ENCODE measurements at places on chromosomes 3 and 15.

GRCh38 chr15:48437178-48437577, 105.9 kb downstream of the DUT start:
- ATAC-seq = no peak

DNA sequence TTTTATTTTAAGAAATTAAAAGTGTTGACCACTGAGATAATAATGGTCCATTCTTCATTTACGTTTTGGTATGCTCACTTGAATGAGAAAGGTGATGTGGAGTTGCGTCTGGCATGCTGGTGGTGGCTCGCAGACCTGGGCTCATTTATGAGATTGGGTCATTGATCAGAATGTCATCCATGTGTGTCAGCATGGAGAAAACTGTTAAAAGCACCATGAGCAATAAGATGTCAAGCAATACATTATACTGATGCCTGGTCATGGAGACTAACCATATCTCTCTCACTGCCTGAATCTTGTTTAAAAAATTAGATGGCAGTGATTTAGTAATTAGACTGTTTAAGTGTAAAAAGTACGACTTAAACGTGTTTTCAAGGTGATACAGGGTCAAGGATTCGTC, 503.4 kb upstream of the SEMA6D start:
- peak; percentile 35 for ATAC-seq

GRCh38 chr3:43075904-43076661, 29.8 kb downstream of the POMGNT2 start:
- ATAC-seq = peak; percentile 17

DNA sequence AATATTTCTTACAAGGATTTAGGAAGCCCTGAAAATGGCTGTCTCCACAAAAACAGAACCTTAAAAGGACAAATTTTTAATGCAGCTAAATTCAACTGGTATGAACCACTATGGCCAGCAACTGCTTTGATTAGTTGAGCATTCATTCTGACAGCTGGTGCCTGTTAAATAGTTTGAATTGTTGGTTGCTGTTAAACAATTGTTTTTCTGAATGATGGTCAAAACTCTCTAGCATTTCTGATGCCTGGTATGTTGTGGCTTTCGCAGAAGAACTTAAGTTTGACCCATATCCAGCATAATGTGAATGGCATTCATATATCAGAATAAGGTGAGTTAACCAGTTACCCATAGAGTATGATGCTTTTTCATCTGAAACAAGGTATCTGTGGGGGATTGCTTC, 138.4 kb downstream of the MEIS2 start:
- no peak for ATAC-seq

DNA sequence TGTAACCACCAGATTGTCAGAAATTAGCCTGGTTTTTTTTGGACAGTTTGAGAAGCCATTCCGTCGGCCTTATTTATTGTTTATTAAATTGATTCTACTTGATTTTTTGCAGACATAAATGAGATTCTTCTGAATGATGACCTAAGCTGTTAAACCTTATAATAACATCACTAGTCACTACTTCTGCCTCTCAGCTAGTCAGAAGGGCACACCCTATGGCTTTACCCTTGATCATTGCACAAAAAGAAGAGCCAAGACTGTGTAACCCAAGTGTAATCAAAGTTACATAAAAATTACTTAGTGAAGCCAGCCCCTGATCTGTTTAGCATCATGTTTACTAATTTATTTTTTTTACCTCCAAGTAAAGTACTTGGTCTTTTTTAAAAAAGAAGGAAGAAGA, 64.3 kb downstream of the CHL1 start:
- no peak for ATAC-seq

DNA sequence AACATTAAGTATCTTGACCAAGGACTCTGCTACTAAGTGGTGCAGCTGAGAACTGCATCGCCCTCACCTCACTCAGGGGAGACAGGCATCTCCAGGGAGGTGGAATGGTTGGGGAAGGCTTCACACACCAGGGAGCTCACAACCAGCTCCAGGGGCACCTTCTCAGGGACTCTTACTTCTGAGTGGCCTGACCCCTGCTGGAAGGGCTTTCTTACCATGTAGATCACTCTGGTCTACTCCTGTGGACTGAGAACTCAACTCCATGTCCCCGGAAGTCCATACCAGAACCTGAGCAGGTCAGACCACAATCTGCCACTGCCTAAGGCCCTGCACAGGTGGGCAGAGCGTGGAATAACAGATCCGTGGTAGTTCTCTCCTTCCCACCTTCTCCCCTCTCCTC, 140.5 kb downstream of the TLE3 start:
- no peak for ATAC-seq

DNA sequence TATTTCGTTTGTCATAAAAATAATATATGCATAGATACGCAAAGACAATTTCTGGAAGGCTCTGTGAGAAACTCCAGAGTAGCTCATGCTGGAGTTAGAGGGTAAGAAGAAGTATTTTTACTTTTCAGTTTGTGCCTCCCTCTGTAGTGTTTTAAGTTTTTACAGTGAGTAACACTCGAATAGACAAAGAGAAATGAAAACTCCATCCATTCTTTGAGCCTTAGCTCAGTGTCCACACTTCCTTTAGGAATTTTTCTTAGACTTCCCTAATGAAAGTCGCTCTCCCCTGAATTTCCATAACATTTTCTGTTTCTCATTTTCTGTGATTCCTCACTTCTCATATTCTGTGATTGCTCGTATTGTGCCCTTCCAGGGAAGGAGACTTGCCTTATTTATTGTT, 2.1 kb downstream of the BLOC1S6 start:
- ATAC-seq = no peak

GRCh38 chr3:79019924-79020173, 747.9 kb downstream of the ROBO1 start:
- no peak for ATAC-seq

- ATAC-seq = no peak
These were observed 96.7 kb downstream of the AKAP13 start for GRCh38 chr15:85477061-85477460.

DNA sequence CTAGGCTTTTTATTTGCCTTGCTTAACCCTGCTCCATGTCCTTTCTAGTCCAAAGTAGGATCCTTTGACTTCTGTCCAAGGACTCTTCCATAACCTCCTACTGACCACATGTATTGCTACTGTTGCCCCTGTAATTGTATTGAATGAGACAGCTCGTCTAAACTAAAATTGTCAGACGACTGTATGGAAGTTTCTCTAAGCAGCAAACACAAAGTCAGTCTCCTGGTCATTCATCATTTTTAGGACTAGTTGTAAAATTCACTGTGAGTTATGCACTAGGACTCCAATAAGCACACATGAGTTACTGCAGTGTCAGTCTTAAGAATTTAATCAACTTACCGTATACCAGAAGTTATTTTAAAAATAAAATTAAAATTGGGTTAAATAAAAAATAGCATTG, 32.8 kb downstream of the SLTM start:
- ATAC-seq = no peak
